ENCODE measurements at places on chromosomes 1 and 21. TPM values are rescaled to one million over a fixed set of nuclear protein-coding genes. Genes with fewer than 3 reads are reported as not detected.

The GJA8 gene
- not detected for total RNA-seq

GRCh38 chr1:80876035-80876434 is 924.7 kb upstream of the ADGRL2 start:
- no peak for DNase-seq

DNA sequence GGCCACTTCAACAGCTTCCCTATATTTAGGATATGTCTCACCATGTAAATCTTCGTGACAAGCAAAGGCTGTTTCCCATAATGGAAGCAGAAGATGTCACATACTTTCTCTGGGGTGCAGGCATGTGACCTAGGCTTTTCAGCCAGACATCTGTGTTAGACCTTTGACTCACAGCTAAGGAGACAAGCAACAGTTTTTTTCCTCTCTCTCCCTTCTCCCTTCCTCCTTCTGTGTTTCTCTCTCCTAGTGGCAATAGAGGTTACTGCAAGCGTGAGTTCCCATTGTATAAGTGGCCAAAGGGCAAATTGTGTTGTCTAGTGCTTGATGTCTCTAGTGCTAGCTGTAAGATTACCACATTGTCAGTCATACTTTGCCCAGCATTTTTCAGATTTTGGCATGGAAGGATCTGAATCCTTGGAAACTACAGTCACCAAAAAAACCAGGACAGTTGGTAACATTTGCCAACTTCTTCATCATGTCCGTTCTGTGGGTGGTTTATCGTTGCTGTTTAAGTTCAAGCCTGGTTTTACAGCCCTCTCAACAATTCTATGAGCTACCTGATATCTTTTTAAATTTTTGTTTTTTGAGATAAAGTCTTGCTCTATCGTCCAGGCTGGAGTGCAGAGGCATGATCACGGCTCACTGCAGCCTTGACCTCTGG is 44.4 kb upstream of the RABGAP1L start:
- peak; percentile 4 for DNase-seq

DNA sequence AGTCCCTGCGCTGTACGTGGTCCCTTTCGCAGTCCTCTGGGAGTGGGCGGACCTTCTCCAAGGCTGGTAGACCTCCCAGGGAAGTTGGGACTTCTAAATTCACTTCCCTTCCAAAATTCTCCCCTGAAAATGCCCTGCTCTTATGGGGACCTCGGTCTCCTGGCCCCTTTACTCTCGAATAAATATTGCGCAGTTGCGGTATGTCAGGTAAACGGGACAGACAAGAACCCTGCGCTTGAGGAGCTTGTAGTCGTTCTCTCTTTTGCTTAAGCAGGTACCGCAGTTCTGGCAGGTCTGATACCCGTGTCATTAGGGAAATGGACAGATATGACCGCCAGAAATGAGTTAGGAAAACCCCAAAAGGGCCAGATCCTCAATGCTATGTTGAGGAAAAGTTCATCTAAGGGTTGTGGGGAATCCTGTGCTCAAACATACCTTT is 561 bp downstream of the KIF2C start:
- no peak for DNase-seq

GRCh38 chr1:59006289-59006658 is 222.4 kb upstream of the JUN start:
- DNase-seq: no peak

- peak; percentile 85 for DNase-seq
Measured at GRCh38 chr1:15584489-15585363, at the start of gene AGMAT. Gene AGMAT, minus strand, starts transcription at chr1:15585051. Its CDS starts 84 bp downstream, at chr1:15584967.

The TMEM240 gene
- 0.45 TPM for total RNA-seq

The VAMP3 gene
- total RNA-seq: 13.2 TPM

The RPAP2 gene
- 31.5 TPM for total RNA-seq

Measured in activated CD8-positive, alpha-beta T cell treated with anti-CD3 and anti-CD28 coated beads for 36 hours (primary cell).